ENCODE measurements at places on chromosomes 2 and 18.

- DNase-seq, result no peak
Measured at GRCh38 chr2:33129263-33130053, 182.7 kb downstream of the LTBP1 start.

DNA sequence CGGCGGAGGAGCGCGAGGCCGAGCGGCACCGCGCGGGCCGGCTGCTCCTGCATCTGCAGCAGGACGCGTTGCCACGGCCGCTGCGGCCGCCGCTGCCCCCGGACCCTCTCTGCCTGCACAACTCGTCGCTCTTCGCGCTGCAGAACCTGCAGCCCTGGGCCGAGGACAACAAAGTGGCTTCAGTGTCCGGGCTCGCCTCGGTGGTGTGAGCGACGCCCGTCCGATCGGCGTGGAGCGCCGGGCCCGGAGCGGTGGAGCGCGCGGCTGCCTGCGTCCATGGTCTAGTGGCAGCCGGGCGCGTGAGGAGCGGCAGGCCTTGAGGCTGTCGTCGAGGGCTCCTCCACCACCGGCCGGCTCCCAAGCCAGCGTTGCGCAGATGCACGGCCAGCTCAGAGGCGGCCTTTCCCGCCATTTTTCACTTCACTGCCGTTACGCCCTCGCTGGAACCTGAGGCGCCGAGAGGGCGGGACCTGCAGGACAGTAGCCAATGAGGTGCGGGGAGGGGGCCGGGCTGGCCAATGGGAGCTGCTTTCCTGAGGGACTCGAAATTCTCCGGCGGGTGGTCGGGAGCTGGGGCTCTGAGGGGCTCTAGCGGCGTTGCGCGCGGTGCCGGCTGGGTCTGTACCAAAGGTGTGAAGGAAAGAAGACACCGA is 1.9 kb downstream of the TLX2 start:
- peak; percentile 76 for DNase-seq

GRCh38 chr18:28115149-28115550 is 61.8 kb downstream of the CDH2 start:
- no peak for DNase-seq

DNA sequence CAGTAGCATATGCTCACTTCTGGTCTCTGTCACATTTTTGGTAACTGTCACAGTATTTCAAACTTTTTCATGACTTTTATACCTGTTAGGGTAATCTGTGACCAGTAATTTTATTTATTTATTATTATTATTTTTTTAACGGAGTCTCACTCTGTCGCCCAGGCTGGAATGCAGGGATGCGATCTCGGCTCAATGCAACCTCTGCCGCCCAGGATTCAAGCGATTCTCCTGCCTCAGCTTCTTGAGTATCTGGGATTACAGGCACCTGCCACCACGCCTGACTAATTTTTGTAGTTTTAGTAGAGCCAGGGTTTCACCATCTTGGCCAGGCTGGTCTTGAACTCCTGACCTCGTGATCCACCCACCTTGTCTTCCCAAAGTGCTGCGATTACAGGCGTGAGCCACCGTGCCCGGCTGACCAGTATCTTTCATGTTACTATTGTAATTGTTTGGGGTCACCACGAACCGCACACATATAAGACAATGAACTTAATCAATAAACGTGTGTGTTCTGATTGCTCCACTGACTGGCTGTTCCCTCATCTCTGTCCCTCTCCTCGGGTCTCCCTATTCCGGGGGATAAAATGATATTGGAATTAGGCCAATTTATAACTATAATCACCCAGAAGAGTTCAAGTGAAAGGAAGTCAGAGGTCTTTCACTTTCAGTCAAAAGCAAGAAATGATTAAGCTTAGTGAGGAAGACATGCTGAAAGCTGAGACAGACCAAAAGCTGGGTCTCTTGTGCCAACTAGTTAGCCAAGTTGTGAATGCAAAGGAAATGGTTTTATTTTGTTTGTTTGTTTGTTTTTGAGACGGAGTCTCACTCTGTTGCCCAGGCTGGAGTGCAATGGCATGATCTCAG is 22.9 kb downstream of the TGIF1 start:
- DNase-seq, result no peak

DNA sequence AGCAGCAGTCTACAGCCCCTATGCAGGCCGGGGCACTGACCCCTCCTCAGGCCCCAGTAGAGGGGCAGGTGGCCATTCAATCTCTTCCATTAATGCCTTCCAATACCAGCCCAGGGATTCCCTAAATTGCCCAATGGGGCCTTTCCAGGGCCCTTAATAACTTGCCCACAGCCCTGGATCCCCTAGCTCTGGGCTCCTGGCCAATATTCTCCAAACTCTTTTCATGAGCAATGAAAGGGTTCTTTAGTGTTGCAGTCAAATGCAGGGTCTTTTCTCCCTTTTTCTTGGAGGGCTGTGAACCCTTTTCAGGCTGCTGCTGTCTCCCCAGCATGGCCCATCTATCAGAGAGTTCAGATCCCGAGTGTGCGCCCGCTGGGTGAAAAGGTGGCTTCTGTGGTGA is 41.3 kb upstream of the SLC1A4 start:
- no peak for DNase-seq

DNA sequence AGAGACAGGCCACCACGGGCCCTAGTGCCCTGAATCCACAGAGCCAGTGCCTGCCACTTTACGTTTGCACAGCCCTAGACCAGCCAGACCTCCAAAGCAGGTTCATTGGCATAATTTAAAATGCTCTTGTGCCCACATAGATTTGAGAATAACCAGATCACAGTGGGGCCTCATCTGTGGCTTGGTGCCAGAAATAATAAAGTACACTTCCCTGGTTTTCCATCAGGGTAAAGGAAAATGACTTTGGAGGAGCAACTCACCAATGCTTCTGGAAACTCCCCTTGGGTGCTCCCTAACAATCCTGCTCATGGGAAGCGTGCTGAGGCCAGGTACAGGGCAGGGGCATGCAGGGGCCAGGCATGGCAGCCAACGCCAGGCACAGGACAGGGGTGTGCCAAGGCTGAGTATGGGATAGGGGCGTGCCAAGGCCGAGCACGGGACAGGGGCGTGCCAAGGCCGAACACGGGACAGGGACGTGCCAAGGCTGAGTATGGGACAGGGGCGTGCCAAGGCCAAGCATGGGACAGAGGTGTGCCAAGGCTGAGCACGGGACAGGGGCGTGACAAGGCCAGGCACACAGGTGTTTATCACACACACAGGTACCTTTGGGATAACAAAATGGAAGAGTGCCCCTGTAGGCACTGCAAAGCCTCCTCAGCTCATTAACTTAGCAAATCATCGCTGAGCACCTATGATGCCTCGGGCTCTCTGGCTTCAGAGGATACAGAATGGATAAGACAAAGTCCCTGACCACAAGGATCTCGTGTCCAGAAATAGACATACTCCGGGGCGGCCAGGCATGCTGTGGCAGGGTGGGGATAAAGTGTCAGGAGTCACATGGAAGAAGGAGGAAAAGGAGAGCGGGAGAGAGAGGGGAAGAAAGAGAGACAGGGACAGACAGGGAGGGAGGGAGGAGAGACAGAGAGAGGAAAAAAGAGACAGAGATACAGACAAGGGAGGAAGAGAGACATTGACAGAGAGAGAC is 334.7 kb downstream of the EIPR1 start:
- no peak for DNase-seq

- DNase-seq, result no peak
Measured at GRCh38 chr18:68035774-68036522, 519.4 kb upstream of the DSEL start.

DNA sequence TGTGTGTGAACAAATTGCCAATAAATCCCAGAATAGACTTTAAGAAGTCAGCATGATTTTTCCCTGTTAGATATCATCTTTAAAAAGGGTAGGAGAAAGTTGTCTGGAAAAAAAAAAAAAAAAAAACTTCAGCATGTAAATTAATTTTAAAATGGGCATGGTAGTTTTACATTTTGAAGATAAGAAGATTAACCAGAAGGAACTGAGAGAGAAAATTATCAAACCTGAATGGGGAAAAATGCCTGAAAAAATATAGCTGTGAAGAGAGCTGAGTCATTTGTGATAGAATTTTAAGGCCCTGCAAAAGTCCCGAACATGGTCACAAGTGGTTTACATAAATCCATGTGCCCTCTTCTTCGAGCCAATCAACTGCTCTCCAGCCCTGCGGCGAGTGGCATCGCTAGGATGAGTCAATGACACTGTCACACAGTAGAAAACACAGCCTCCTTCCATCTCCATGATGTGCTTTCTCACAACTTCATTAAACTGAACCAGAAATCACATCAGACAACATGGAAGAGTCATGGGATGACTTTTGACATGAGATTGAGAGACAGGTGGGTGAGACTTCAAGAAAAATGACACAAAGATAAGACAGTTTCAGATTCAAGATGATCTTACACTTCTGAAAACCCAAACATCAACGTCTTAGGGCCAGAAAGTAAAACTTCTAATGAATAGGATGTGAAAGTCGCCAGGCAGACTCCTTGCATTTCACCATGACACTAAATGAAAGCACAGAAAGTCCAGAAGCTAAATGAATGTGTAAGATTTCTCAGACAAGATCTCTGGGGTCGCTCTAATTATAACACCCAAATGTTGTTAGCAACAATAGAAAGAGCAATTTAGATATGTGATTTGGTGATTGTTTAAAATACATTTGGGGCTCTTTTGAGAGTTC is 273.0 kb upstream of the ID2 start:
- DNase-seq, result peak; percentile 80

DNA sequence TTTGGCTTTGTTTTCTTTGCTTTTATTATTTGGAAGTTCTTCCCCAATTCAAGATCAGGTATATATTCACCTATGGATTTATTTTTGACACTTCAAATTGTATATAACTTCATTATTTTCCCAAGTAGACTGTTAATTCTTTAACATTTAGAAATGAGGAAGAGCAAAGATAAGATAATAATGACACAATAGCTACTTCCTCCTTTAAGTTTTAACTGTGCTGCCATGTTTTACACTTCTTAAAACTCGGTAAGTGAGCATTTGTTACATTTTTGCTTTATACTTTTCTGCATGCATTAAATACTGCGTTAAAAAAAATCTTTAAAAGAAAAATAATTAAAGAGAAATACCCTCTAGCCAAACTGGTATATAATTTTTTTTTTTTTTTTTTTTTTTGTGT is 32.5 kb downstream of the SLC66A3 start:
- DNase-seq, result no peak

DNA sequence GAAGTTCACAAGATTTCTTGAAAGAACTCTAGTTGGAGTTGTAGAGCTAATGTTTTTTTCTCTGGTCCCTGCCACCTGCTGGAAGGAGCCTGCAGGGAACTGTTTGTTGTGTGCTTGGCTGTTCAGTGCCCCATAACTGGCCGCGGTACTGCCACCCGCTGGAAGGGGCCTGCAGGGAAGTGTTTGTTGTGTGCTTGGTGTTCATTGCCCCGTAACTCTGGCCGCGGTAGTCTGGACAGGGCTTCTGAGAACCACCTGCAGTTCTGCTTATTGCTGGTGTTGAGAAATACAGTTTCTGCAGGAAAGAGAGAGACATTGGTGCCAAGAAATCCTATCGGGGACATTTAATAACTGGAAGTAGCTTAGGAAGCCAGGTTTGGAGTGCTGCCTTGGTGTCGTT is 58.1 kb downstream of the AGAP1 start:
- no peak for DNase-seq

DNA sequence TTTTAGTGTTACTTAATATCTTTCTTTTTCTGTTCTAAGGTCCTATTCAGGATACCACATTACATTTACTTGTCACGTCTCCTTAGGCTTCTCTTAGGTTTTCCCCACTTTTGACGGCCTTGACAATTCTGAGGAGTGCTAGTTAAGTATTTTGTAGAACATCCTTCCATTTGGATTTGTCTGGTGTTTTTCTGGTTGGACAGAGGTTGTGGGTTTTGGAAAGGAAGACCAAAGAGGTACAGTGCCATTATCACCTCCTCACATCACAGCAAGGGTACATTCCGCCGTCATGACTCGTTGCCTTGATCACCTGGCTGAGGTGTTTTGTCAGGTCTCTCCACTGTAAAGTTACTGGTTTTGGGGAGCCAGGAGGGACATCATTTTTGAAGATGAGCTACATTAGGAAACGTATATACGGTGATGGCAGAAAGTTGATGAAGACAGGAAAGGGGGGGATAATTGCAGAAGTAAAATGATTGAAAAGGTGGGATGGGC is 88.4 kb upstream of the TMEM247 start:
- DNase-seq, result no peak

DNA sequence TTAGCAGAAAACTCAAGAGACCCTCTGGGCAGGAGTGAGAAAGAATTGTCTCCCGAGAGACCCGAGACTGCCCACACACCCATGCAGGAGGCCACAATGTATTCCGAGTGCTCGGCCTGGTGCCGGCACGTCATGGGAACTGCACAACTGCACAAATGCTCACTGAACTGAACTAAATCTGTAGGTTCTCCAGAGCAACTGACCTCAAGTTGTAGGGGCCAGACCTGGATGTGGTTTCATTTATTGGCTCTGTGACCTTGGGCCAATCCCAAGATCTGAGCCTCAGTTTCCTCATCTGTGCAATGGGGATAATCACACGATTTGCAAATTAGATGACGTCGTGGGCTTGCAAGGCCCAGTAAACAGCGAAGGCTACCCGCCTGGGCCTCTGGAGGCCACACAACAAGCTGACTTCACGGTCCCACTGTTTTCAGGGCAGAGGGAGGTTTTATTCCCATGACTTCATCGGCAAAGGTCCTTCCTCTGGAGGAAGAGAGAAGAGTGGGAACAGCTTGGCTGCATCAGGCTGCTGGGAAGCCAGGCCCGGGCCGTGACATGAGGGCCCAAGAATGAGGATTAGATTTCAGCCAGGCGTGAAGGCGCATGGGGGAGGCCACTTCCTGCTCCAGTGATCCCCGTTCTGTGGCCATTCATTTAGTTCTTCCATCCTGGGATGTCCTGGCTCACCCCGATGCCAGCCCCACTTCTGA is 3.6 kb upstream of the ERFE start:
- no peak for DNase-seq

GRCh38 chr2:74374509-74375205 is 5.5 kb downstream of the DCTN1 start:
- DNase-seq, result no peak

- DNase-seq, result no peak
Measured at GRCh38 chr2:231191896-231192872, 6.2 kb upstream of the ARMC9 start.

DNA sequence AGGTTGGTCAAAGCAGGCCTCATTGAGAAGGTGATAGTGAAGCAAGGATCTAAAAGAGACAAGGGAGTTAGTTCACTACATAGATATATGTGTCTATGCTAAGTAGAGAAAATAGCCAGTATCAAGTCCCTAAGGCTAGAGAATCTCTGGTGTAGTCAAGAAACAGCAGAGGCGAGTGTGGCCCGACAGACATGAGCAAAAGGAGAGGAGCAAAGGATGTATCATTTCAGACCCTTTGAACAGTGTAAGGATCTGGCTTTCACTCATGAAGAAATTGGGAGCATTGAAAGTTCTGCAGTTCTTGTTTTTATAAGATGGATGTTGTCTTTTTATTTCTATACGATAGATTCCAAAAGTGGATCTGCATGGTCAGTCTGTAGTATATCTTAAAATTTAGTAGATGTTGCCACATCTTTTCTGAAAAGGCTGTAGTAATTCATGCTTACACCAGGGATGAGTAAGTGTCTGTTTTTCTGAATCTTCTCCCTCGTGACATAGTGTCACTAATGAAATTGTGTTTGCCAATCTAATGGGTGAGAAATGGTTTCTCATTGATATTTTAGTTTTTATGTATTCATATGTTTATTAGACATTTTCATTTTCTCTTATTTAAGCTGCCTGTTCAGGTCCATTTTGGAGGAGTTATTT is 18.8 kb downstream of the SP100 start:
- no peak for DNase-seq

GRCh38 chr2:32135409-32135808 is 30.3 kb upstream of the SLC30A6 start:
- DNase-seq, result no peak

GRCh38 chr2:219946529-219946928 is 319.1 kb downstream of the SLC4A3 start:
- DNase-seq, result no peak

GRCh38 chr2:237786936-237787335 is 11.6 kb upstream of the RBM44 start:
- no peak for DNase-seq
